ENCODE measurements at places on chromosomes 7 and 10.

DNA sequence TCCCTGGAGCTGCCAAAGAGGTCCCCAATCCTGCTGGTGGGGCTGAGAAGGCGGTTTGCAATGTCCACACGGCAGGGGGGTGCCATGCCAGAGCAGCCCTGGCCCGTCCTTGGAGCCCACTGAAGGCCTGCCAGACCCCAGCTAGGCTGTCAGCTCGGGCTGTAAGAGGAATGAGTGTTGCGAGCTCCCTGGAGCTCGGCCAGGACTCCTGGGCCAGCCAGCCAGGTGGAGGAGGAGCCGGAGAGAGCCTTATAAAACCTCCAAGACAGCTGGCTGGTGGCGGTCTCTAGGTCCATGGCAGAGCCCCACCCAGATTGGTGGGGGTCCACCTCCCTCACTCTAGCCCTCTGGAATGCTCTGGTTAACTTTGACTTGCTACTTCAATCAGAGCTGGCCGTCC, 55.1 kb upstream of the CALN1 start:
- no peak for DNase-seq

DNA sequence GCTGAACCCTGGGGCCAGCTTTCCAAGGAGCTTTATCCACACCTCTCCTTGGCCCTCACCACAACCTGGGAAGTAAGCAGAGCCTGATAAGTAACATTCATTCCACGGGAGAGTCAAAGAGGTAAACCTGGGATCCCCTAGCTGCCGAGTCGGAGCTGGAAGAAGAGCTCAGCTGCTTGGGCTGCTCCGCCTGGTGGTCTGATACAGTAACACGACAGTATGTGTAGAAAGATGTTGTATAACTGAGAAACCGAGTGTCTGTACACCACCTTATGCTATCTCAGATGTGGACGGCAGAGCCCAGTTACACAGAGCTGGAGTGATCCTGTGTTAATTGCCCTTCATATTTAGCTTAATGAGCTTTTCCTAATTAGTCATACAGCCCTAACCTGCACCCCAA, 151.3 kb upstream of the KMT2E start:
- no peak for DNase-seq

DNA sequence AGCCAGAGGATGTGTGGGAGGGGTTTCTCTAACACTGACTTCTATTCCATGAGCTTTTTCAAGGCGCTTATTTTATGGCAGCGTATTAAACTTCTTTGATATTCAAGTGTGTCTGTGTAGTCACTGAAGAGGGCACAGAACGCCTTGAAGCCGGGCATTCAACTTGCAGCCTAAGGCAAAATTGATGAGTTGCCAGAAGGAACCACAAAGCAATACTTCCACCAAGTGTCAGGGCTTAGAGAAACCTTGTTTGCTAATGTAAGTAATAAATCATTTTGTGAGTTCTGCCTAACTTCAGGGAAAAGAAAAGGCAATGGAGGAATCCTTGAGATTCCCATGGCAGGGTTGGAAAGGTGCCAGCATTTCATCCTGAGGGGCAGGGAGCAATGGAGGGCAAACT, 163.8 kb downstream of the LCOR start:
- no peak for DNase-seq

DNA sequence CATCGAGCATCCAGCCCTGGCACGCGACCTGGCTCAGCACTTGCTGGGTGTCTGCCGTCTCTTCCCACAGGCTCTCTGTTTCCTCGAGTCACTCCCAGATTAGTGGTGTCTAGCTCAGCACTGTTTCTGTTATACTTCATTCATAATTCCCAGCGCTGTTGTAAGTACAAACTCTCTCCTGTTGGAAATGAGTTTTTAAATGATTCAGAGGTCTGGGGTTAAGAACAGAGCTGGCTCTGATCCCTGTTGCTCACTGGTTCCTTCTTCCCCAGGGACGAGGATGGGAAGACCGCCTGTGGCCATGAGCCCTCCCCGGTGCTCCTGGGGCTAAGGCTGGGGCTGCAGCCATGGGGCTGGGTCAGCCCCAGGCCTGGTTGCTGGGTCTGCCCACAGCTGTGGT, 17.3 kb upstream of the C10orf95 start:
- no peak for DNase-seq

- DNase-seq, result no peak
Observed at GRCh38 chr7:32218741-32219288, 148.6 kb upstream of the PDE1C start.

DNA sequence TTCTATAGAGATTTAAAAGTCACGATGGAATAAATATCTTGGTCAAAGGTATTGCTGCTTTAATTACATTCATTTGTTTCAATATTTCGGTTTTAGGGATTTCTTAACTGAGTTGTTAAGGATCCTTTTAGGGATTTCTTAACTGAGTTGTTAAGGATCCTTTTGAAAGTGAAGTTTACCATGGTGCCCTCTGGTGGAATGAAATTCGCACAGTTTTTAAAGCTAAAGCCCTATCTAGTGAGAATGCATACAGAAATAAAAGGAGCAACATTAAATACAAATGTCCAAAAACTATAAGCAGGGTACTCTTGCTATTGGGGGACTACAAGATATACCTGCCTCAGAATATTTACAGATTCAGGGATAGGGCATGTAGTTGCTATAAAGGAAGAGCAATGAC, 193.7 kb downstream of the RNLS start:
- no peak for DNase-seq

- no peak for DNase-seq
Observed at GRCh38 chr7:134448356-134449229, 10.3 kb downstream of the AKR1B1 start.

- DNase-seq, result no peak
Observed at GRCh38 chr10:104293011-104293410, 24.0 kb downstream of the GSTO2 start.

DNA sequence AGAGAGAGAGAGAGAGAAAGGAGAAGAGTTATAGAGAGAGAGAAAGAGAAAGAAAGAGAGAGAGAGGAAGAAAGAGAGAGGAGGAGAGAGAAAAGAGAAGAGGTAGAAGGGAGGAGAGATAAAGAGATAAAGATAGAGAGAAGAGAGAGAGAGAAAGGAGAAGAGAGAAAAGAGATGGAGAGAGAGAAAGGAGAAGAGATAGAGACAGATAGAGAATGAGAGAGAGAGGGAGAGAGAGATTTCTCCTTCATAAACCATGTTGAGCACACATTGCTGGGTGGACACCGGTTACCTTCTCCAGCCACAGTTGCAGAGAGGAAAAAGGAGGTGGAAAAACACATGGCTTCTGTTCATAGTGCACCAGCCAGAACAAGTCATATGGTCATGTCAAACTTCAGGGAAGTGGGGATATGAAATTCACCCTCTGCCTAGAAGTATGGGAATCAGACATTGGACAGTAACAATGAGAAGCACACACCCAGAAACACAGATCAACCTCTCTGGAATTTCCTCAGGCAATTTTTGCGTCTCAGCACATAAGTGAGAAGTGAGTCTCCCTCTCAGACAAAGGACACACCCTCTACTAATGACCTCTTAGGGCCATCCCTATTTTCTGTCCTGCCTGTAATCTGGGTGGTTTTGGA, 172.5 kb upstream of the SVIL start:
- no peak for DNase-seq

Data from stimulated activated CD8-positive, alpha-beta memory T cell treated with anti-CD3 and anti-CD28 coated beads, Interleukin-4, amount 100 ng/mL, for 4 hours (primary cell).